ENCODE measurements at places on chromosomes 4 and X.

GRCh38 chr4:10006601-10007435 is 14.5 kb downstream of the SLC2A9 start:
- DNase-seq = no peak

- DNase-seq = no peak
Observed at GRCh38 chr4:24089851-24090534, 200.1 kb upstream of the PPARGC1A start.

- DNase-seq = no peak
Observed at GRCh38 chr4:62131049-62131448, 930.9 kb downstream of the ADGRL3 start.

GRCh38 chrX:50988649-50989048 is 78.1 kb downstream of the BMP15 start:
- no peak for DNase-seq

DNA sequence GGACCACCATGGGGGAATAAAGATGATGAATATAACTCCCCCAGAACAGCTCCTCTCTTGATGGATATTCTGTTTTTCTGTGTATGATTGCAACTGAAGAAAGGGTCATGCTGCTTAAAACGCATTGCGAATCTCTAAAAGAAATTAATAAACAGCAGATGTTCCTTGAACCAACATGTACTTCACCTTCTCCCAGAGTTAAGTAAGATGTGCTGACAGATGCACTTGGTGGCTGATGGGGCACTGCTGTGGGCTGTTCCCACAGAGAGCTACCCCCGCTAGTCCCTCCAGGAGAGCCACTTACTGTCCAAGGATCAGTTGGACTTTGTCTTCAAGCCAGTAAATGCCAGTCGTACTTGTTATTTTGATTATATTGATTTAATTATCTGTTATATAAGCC is 26.3 kb upstream of the C4orf54 start:
- no peak for DNase-seq

GRCh38 chr4:11585506-11585905 is 156.8 kb upstream of the HS3ST1 start:
- no peak for DNase-seq

GRCh38 chr4:141022111-141022695 is 111.1 kb downstream of the RNF150 start:
- DNase-seq = no peak

DNA sequence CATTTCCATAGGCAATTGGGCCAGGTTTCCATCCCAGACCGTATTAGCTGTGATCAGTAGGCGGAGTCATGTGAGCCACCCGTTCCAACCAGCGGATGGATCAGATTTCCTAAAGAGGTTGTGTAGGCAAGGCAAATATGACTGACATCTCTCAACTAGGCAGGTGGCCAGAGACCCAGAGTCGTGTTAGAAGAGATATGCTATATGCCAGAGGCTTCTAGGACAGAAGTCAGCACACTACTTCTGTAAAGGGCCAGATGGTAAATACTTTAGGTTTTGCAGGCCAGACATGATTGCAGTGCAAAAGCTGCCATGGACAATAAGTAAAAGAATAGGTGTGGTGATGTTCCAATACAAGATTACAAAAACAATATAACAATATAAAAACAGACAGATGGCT is 788.4 kb downstream of the RPA4 start:
- DNase-seq = no peak

DNA sequence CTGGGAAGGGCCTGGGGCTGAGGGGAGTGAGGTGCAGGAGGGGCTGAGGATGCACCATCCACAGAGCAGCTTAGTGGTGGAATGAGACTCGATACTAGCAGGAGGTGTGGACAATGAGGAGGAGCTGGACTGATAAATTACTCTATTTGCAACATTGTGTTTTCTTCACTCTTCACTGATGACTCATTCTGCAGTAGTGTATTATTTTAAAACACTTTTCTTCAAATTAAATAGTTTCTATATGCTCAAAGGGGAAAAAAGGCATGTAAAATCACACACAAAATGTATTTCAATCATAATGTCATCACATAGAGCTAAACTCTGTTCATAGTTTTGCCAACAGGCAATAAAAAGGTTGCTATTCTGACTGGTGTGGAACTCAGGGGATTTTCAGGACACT is 467.0 kb upstream of the CTSO start:
- no peak for DNase-seq

- DNase-seq = no peak
Observed at GRCh38 chr4:171765514-171765913, 47.7 kb upstream of the GALNTL6 start.

DNA sequence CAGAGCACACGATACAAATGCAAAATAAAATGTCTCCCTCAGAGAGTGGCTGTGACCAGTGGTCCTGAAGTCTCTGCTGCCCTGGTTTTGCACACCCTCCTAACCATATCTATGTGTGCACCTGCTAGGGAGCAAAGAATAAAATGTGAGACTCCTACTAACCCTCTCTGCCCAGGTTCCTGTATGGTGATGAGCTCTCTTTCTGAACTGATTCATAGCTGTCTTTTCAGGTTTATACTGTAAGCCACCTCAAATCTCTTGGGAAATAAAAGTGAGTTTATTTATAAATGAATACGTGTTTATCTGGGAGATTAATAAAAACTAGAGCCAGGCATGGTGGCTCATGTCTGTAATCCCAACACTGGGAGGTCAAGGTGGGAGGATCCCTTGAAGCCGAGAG is 126.0 kb upstream of the RBPJ start:
- DNase-seq = no peak

DNA sequence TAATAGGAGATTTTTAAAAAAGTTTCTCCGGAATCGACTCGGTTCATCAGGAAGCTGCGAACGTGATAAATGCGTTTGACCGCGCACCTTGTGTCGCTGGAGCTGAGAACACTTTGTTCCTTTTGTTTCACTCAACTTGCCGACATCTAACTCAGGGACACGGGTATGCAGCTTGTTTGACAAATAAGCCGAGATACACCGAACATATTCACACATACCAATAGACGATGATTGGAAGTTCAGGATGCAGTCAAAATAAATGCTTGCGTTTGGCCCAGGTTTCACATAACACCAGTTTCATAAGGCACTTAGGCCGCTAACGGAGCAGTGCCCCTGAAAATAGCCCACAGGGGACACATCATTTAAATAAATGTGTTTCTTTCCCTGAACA is 932 bp upstream of the SHISA3 start:
- no peak for DNase-seq

DNA sequence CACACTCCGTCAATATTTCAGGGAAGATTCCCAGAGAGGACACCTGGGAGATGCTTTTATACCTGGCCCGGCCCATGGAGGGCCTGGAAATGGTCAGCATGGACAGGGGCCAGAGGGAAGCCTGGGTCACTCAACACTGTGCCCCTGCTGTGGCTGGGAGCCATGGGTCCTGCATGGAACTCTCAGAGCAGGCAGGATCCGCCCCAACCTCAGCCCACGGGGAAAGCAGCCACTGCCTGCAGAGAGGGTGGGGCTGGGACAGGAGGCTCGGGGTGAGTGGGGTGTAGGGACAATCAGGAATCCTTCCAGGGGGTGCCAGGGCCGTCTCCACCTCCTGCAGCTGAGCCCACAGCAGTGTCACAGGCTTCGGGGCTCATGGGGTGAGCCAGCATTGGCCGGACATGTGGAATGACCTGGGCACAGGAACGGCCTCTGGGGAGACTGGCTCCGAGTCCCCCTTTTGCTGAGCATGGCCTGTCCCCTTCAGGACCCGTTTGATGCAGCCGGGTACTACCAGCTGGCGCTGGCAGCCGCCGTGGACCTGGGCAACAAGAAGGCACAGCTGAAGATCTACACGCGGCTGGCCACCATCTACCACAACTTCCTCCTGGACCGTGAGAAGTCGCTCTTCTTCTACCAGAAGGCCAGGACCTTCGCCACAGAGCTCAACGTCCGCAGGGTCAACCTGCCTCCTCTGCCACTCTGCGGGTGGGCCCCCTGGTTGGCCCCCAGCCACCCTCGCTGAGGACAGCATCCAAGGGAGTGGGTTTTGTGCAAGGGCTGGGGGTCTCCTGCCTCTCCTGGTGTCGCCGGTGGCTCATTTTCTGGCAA is 29.1 kb upstream of the HTRA3 start:
- no peak for DNase-seq

- DNase-seq = no peak
Observed at GRCh38 chrX:84155938-84156337, 32.1 kb downstream of the RPS6KA6 start.

DNA sequence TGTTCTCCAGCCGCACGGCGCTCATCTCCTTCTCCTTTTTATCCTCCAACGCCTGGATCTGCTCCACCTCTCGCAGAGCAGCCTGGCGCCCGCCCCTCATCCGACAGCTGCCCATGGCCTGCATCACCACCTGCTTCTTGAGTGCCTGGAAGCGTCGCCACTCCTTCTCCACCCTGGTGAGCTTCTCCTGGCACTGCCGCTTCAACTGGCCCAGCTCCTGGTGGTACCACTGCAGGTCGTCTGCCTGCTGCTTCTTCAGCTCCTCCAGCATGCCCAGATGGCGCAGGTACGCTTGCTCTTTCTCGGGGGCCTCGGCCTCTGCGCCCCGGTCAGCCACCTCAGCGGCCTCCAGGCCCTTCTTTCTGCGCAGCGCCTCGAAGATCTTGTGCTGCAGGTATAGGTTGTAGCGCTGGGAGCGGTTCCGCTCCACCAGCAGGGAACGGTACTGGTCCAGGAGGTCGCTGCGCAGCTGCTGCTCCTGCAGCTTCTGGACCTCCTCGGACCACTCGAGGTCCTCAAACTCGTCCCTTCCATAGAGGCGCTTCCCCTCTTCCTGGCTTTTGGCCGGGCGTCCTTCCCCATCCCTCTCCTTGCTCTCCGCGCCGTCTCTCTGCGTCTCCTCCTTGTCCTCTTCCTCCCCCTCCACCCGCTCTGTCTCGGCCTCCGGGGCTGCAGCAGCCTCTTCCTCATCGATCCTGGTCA is 1.2 kb upstream of the TADA2B start:
- DNase-seq = no peak

DNA sequence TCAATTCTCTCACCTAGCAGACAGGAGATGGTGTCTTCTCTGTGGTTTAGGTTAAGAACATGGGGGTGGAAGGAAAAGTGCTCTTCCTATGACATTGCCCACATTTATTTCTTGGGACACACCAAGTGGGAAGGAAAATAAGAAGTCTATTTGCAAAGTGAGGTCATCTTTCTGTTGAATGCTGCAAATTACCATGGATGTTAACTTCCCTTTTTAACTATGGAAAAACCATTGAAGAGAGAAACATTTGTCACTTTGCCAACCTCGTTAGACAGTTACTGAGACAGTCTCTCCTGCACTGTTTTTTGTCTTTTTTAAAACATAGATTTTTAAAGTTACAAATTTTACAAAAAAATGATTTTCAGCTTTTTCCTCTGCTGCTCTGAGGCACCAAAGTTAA is 72.8 kb upstream of the BEND4 start:
- DNase-seq = no peak

DNA sequence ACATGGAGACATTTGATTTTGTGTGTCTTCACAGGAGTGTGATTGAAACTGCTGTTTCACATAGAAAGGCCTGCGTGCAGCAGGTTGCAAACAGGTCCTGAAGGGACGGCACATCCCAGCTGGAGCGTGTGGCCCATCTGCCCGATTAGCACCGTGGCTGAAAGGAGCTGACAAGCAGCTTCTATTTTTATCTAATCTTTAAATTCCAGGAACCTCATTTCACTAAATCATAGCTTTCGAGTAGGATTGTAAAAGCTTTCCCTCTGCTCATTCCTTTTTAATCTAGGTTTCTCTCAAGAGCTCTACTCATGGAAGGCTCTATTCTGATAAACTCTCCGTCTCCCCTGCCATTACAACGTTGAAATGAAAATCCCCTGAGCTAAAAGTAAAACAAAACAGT is 106.8 kb downstream of the FSTL5 start:
- no peak for DNase-seq

GRCh38 chr4:10353110-10353509 is 104.1 kb downstream of the ZNF518B start:
- DNase-seq = no peak

GRCh38 chrX:44621078-44621477 is 78.4 kb upstream of the FUNDC1 start:
- DNase-seq = no peak

DNA sequence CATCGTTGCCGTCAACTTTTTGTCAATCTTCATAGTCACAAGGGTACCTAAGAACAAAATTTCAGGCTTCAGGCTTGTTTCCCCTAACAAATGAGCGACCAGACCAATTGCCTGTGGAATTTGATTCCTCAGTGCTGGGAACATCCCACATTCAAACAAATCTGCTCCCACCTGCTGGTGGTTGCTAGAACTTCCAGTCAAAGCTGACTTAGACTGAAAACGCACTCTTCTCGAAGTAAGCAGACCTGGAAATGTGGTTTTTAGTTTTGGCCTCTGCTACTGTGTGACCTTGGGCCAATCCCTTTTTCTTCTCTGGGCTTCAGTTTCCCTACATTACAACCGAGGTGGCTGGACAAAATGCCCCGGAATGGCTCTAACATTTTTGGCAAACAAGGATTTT is 1.8 kb upstream of the GABRQ start:
- no peak for DNase-seq

GRCh38 chrX:9356846-9357245 is 108.0 kb upstream of the TBL1X start:
- no peak for DNase-seq

GRCh38 chr4:175143116-175143515 is 225.0 kb downstream of the ADAM29 start:
- no peak for DNase-seq

GRCh38 chr4:53821179-53821851 is 230.0 kb upstream of the LNX1 start:
- no peak for DNase-seq

DNA sequence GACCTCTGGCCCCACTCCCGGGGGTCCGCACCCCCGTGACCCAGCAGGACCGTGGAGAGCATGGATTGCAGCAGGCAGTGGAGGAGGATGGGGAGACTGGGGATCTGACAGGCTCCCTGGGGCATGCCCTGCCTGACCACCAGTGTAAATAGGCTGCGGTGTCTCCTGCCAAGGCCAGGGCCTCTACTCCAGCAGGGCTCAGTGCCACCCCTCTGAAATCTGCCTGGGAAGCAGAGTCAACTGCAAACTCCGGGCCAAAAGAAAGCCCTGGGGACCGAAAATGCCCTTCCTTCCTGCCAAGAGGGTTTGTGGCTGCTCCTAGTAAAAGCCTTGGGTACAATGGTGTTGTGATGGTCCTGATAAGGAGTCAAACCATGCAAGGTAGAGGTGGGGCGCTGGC is 6.4 kb downstream of the ADRA2C start:
- no peak for DNase-seq

DNA sequence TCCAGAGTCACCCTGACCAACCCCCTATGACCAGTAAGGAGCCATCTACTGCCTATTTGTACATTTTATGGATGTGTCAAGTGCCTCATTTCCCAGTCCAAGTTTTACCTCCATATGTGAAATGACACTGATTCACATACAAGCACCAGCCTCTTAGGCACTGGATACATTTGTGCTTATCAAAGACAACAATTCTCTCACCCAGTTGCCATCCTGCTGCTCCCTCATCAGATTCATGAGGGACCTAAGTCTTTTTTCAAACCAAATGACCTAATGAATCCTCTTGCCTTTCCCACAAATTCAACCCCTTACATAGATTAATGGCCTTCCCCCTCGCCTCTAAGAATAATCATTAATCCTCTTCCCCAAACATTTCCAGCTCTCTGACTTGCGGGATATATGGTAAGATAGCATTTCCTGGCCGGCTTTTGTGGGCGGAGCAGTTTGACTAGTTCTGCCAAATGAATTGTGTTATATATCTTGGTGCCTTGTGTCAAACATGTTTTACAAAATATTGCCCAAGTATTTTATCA is 233.9 kb downstream of the ARAP2 start:
- no peak for DNase-seq

Measured in stimulated activated CD8-positive, alpha-beta memory T cell treated with anti-CD3 and anti-CD28 coated beads, Interleukin-7, amount 100 ng/mL, for 1 hour (primary cell).